ENCODE measurements at places on chromosomes 4 and X.

- DNase-seq = no peak
Measured at GRCh38 chr4:8583655-8584025, 3.4 kb downstream of the GPR78 start.

GRCh38 chr4:26052663-26053541 is 138.9 kb downstream of the SMIM20 start:
- DNase-seq = no peak

DNA sequence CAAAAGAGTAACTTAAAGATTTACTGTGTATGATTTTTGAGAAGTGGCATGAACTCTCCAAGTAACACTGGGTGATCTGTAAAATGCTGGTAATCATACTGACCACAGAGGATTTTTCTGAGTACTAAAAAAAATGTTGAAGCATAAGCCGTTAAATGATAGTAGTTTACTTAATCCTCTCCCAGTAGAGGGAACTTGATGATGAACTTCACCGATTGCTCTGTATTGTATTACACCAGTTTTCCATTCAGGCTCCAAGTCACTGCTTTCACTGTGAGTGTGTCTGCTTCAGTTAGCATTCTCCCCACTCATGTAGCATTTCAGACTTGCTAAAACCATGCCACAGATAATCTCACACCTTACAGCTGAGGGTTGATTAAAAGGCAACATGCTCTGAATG is 294.1 kb downstream of the GBA3 start:
- DNase-seq = no peak

GRCh38 chrX:48472851-48473703 is 2.9 kb upstream of the FTSJ1 start:
- no peak for DNase-seq

GRCh38 chr4:123599061-123599919 is 202.7 kb downstream of the SPRY1 start:
- no peak for DNase-seq

DNA sequence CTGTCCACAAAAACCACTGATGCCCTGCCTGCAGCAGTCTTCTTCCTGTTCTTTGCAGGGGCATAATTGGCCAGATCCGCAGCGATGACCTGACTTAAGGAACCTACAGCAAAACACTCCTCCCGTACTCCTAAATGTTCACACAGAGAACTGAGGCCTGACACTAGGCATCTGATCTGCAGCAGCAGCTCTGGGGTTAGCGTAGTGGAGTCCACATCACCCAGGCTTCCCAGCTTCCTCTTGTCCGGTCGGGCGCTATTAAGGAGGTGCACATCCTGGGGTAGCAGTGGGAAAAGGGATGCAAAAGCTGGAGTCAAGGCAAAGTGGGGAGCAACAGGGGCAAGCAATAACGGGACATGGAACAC is 758 bp downstream of the SCFD2 start:
- DNase-seq = no peak

DNA sequence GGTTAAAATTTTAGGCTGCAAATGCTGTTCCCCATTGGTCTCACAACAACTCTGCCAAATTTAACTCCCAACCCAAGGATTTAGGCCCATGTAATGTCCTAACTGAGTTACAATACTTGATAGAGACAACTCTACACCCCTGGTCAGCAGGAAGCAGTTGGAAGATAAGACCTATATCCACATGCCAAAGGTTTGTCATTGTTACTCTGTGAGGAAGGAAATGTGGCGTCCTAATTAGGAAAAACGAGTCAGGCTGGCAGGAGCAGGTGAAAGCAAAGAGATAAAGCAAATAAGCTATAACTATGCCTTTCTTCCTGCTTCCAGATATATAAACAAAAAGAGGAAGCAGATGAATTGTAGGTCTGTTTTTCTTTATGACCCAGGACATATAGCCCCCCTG is 69.1 kb downstream of the SPIN4 start:
- DNase-seq = no peak

DNA sequence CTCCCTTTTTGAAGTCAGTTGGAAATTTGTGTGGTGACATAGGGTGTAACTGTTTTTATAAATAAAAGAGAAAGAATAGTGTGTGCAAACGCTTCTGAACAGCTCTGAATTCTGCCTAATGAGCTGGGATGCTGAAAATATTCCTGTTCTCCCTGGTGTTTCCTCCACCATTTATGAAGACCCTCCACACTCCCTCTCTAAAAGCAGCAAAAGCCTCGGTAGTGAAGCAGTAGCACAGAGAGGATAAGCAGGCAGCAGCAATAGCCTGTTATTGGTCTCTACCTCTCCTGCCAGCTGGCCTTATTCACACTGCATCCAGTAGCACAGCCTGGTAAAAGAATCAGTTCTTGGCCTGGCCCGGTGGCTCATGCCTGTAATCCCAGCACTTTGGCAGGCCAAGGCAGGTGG is 406.1 kb downstream of the IQCM start:
- no peak for DNase-seq

GRCh38 chrX:71235482-71235881 is 12.5 kb downstream of the GJB1 start:
- DNase-seq = no peak

DNA sequence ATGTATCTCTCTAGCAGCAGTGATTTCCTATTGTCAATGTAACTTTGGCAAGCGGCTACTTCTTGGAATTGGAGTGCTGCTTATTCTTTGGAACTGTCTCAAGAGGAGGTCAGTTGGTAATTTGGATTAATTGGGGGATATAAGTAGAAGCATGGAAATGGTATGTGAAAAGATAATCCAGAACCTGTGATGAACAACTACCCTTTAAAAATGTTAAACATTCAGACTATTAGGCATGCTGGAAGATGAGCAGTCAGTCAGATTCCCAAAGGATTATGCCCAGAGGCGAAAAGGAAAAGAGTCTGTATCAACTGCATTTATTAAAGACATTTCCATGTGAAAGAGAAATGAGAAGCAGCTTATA is 62.5 kb downstream of the SEC24D start:
- no peak for DNase-seq

- DNase-seq = no peak
Measured at GRCh38 chr4:7845493-7846128, 94.0 kb downstream of the AFAP1 start.

GRCh38 chr4:118823471-118823870 is 12.5 kb downstream of the SEC24D start:
- DNase-seq = no peak

- peak; percentile 35 for DNase-seq
Measured at GRCh38 chr4:183257808-183258207, 62.3 kb downstream of the CLDN22 start.

GRCh38 chrX:20240201-20240600 is 26.5 kb downstream of the RPS6KA3 start:
- DNase-seq = no peak

DNA sequence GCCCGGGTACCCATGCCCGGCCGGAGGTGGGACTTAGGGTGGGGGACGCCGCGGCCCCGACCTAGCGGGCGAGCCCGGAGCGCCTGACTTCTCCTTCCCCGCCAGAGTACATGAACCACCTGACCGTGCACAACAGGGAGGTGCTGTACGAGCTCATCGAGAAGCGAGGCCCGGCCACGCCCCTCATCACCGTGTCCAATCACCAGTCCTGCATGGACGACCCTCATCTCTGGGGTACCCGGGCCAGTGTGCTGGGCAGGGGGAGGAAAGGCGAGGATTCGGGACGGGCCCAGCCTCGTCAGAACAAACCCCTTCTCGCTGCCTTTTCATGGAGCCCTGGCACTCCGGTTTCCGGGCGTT is 622 bp downstream of the TAFAZZIN start:
- peak; percentile 72 for DNase-seq

- no peak for DNase-seq
Measured at GRCh38 chr4:186307916-186308315, 41.9 kb downstream of the F11 start.

DNA sequence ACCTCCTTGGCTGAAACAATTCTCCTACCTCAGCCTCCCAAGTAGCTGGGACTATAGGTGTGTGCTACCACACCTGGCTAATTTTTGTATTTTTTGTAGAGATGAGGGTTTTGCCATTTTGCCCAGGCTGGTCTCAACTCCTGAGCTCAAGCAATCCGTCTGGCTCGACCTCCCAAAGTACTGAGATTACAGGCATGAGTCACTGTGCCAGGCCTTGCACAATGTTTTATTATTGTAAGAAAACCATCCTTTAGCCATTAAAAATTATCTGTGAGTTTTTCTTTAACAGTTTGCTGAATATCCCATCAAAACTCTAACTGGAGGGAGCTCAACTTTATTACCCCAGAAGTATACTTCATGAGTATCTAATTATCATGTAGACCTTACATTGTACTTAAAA is 900.3 kb downstream of the PCDH7 start:
- no peak for DNase-seq

- DNase-seq = no peak
Measured at GRCh38 chr4:119585771-119586170, 42.8 kb downstream of the PDE5A start.

DNA sequence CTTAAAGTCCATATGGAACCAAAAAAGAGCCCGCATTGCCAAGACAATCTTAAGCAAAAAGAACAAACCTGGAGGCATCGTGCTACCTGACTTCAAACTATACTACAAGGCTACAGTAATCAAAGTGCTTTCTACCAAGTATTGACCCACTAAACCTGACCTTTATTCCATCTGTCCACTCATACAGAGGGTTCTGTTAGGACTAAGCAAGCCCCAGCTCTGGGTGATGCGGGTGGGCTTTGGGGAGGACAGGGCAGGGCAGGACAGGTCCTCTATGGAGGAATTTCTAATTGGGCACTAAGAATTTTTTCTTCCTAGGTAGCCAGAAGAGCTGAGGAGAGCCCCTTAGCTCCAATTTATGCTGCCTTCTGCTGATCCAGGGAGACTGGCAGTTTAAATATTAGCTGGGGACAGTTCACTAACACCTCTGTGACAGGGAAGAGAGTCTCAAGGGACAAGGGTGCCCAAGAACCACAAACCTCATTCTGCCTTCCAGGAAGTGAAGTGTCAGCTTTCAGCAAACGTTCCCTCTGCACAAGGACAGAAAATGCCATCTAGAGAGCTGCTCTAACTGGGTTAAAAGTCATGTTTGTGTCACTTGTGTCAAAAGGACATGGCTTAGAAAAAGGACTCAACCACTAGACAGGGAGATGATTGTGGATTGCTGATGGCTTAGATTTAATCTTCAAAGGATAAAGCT is 143.2 kb downstream of the KIT start:
- DNase-seq = peak; percentile 42

GRCh38 chr4:21948347-21949072 is at the start of gene KCNIP4:
TSS of gene KCNIP4 (minus strand) at chr4:21948772.
- peak; percentile 64 for DNase-seq

- DNase-seq = no peak
Measured at GRCh38 chr4:18842431-18842830, 820.9 kb upstream of the LCORL start.

- no peak for DNase-seq
Measured at GRCh38 chrX:135632353-135632752, 81.1 kb upstream of the CT45A1 start.

GRCh38 chr4:159142241-159142640 is 39.4 kb downstream of the RAPGEF2 start:
- peak; percentile 7 for DNase-seq

DNA sequence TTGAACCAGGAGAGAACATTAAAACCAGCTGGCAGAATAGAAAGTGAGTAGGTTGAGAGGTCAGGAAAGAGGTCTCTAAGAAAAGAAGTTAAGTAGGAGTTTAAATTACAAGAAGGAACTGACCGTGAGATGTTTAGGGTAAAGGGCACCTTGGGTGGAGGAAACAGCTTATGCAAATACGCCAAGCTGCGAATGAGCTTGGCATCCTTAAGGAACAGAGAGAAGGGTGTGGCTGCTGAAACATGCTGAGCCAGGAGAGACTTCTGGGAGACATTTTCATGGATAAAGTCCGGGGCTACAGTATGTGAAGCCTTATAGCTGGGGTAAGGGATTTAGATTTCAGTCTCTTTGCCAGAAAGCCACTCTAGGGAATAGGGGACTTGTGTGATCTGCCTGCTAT is 249.1 kb downstream of the KCNIP4 start:
- DNase-seq = no peak

- DNase-seq = no peak
Measured at GRCh38 chr4:184275766-184276165, 58.1 kb upstream of the ENPP6 start.

DNA sequence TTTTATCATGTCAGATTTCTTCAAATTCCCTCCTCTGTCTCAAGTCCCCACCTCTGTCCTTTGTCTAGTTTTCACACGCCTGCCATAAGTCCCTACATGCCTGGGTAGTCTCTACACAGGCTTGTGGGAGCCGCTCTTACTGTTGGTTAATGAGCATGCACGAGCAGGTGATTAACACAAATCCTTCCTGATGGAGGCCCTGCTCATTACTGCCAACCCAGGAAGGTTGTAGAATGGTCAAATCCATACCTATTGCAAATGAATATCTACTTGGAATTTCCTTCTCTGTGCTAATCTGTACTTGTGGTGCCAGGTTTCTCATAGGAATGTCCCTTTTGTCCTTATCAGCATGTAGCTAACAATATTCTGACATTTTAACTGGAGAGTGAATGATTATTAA is 208.4 kb upstream of the HDX start:
- DNase-seq = no peak

GRCh38 chr4:138348055-138348454 is 105.9 kb upstream of the SLC7A11 start:
- DNase-seq = no peak

- no peak for DNase-seq
Measured at GRCh38 chr4:39384563-39384962, 18.4 kb upstream of the RFC1 start.

DNA sequence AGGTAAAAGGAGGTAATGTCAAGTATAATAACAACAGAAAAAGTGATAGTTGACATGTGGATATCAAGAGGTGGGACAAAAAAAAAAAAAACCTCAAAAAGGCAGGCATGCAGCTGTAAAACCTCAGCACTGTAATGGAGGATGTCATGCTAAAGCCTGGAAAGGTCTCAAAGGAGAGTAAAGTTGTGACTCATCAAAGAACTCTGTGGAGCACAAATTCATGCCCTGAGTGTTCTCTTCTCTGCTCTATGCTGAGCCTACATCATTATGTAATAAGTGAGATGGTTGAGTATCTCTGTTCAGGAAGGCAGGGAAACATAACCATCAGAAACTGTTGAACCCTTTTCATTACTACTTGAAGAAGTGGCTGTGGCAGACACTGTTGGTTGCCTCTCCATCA is 597.8 kb downstream of the BCOR start:
- DNase-seq = no peak

Measured in NCI-H1417 (cell line).